ENCODE measurements at places on chromosomes 3 and 15. TPM values are rescaled to one million over a fixed set of nuclear protein-coding genes. Genes with fewer than 3 reads are reported as not detected.

Gene WDR72
- not detected for total RNA-seq

DNA sequence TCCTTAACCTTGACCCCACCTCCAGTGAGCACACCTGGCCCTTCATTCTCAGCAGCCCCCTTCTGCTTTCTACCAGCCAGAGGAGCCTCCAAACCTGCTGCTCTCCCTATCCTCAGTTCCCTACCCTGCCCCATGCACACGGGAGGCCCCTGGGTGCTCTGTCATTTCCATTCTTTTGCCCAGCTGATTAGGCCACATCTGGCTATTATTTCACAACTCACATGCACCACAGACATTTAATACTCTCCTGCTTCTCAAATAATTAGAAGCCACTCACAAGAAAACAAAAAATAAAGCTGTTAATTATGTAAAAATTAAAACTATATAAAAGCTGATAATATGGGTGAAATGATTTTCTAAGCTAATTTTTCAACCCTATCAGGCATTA, 50.7 kb downstream of the MYLK start:
- no peak for DNase-seq

- DNase-seq: no peak
Measured at GRCh38 chr15:29623116-29623639, 199.1 kb downstream of the TJP1 start.

- DNase-seq: no peak
Measured at GRCh38 chr15:63517202-63517601, 12.8 kb downstream of the USP3 start.

Gene NANOGP8
- 1.2 TPM for total RNA-seq

Gene NEDD4
- 43.6 TPM for total RNA-seq

Data from osteoblast (primary cell).